ENCODE measurements at places on chromosomes 12 and 14.

DNA sequence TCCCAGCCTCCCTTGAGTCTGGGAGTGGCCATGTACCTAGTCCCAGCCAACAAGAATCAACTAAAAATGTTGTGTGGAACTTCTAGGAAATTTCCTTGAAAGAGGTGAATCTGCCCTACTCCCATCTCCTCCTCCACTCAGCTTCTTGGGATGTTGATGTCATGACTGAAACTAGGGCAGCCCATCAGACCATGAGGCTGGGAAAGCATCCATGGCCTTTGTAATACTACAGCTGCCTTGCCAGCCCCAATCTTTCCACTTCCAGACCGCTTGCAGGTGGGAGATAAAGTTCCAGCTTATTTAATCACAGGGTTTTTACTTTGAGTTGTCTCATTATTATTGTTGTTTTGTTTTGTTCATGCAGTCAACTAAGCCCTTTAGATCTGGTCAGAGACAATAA, 170.3 kb upstream of the LMNTD1 start:
- peak; percentile 65 for DNase-seq

DNA sequence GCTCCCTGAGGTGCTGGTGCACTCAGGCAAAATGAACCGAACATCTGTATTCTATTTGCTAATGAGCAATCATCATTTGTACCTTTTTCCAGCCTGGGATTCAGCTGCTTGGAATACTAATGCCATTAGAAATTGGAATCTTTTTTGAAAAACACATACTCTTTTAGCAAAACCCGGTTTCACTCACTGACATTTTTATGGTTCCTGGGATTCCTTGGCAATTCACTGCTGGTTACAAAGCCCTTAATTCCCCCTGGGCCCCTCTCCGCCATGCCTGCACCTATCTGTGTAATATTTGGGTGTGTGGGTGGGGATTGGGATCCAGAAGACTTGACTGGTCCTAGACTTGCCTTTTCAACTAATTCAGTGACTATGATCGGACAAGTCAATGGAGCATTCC, 199.1 kb downstream of the FOXN3 start:
- DNase-seq: no peak

- no peak for DNase-seq
Measured at GRCh38 chr12:114884575-114884974, 200.6 kb upstream of the TBX3 start.

- peak; percentile 24 for DNase-seq
Measured at GRCh38 chr14:67170660-67171059, 18.6 kb upstream of the GARIN2 start.

GRCh38 chr12:108356835-108357806, 18.0 kb upstream of the CMKLR1 start:
- no peak for DNase-seq

DNA sequence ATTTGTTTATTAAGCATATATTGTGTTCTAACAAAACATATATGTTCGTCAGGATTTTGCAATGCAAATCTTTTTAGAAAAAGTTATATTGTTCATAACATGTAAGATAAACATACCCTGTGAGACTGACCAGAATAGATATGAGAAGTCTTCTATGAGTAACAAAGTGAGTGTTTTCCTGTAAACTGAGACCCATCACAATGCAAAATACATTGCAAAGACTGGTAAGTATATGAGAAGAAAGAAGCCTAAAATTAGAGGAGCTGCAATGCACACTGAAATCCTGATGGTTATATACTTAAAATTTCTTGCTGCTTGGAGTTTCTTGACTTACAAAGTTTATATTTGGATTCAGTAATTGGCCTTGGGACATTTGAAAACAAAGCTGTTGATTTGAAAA, 6.0 kb downstream of the HMGA2 start:
- peak; percentile 51 for DNase-seq

DNA sequence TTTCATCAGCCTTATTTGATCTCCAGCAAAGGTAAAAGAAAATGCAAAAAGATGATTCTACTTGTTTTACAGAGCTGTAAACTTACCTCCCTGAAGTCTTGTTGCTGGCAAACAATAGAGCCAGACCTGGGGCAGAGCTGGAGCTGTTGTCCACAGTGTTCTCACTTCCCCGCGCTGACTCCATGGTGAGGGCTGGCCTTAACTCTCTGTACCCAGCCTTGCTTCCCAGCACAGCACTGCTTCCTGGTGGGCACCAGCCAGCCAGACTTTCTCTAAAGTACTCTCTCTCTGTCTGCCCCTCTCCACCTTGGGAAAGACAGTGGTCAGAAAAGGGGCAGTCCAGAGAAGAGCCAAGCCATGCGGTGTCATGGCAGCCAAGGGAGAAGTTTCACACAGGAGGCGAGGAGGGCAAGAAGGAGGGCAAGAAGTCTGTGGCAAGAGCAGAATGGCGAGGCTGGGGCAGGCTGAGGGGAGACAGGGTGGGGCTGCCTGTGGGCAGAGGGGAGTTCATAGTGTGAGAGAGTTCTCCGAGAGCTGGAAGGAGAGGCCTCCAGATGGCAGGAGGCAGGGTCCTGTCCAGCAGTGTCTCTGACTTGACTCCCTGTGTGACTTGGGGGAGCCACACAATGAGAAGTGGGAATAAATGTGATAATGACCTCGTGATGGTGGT, 9.3 kb downstream of the EVL start:
- DNase-seq: no peak

GRCh38 chr12:108635201-108635996, 1.7 kb upstream of the SELPLG start:
- no peak for DNase-seq

DNA sequence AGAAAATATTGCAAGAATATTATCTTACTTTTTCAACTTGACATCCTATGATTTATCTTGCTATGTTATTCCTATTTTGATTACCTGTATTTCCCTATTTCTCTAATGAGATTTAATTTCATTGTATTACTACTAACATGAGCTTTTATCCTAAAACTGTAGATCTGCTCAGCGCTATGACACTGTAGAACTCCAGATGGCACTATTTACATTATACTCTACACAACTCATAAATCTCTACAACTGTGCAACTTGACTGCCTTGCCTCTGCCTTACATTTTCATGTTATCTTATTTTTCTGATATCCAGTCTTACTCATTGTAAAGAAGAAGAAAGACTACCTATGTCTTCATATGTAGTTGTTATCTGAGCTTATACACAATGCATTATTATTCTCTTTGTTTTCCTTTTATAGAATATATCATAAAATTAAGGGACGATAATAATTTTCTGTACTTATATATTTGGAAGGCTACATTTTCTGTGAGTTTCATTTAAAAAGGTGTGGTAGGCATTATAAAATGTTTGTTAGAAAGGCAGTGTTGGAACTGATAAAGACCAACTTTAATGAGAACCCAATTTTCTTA, 24.1 kb downstream of the NUP37 start:
- DNase-seq: peak; percentile 68

DNA sequence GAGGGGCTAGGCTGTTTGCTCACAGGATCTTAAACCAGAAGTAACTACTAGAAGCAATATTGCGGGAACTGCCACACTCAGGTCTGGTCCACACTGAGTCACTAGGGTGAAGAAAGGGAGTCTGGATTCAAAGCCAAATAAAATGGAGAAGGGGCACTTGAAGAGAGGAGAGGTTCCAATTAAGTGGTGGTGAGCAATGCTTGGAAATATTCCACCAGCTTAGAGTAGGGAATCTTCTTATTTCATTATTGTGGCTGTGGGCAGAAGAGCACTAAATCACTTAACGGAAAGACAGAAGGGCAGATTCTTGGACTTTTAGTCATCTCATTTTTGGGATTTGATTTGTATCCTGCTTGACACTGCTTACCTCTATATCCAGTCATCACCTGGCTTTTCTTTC, 48.6 kb upstream of the PPP1R12A start:
- peak; percentile 51 for DNase-seq

- DNase-seq: no peak
Measured at GRCh38 chr12:109447482-109447881, 29.6 kb downstream of the KCTD10 start.

DNA sequence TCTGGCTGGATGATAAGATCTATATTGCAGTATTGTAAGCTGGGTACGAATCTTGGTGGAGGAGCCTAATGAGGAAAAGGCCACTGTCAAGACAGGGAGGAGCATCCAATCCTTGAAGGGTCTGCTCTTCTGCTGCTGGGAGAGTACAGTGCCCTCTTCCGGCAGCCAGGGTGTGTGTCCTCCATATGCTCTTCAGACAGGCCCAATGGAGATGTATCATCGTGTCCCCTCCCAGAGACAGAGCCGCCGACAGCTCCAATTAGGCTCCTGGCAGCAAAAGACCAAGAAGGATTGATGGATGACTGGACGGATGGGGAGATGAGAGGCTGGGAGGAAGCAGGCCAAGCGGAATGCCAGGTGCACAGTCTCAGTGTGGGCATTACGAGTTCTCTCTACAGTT, 51.6 kb upstream of the PIWIL1 start:
- no peak for DNase-seq

- DNase-seq: no peak
Measured at GRCh38 chr12:69508621-69509020, 38.4 kb downstream of the FRS2 start.

DNA sequence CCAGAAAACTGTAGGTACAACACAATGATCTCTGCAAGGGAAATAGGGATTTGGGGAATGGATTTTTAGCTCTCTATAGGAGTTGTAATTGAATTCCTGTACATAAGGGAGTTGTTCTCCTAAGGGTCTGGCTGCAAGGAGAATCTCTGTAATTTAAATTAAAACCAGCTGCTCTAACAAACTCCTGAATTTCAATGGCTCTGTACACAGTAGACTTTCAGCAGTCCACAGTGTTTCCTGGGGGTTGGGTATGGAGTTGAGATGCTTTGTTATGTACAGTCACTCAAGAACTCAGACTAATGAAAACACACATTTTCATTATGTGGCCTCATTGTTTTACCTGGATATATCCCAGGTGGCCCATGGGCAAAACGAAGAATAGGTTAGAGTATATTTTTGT, 93.2 kb downstream of the NAV3 start:
- no peak for DNase-seq

GRCh38 chr14:54867011-54867410, 35.6 kb downstream of the GCH1 start:
- DNase-seq: peak; percentile 72

GRCh38 chr14:103547455-103547940, 15.0 kb downstream of the BAG5 start:
- no peak for DNase-seq

- DNase-seq: peak; percentile 48
Measured at GRCh38 chr14:77603654-77604255, 12.7 kb downstream of the SPTLC2 start.

- no peak for DNase-seq
Measured at GRCh38 chr12:112425582-112426382, 7.0 kb downstream of the PTPN11 start.

GRCh38 chr12:44500423-44500822, 375.7 kb downstream of the NELL2 start:
- no peak for DNase-seq

GRCh38 chr12:111741235-111741812, 25.4 kb upstream of the ALDH2 start:
- DNase-seq: peak; percentile 56

GRCh38 chr12:45256721-45257120, 40.8 kb downstream of the ANO6 start:
- no peak for DNase-seq

- DNase-seq: no peak
Measured at GRCh38 chr12:122961531-122962329, 4.5 kb downstream of the ABCB9 start.

- no peak for DNase-seq
Measured at GRCh38 chr14:26791117-26791806, 193.4 kb upstream of the NOVA1 start.

GRCh38 chr12:125070661-125071390, 5.6 kb downstream of the AACS start:
- no peak for DNase-seq

DNA sequence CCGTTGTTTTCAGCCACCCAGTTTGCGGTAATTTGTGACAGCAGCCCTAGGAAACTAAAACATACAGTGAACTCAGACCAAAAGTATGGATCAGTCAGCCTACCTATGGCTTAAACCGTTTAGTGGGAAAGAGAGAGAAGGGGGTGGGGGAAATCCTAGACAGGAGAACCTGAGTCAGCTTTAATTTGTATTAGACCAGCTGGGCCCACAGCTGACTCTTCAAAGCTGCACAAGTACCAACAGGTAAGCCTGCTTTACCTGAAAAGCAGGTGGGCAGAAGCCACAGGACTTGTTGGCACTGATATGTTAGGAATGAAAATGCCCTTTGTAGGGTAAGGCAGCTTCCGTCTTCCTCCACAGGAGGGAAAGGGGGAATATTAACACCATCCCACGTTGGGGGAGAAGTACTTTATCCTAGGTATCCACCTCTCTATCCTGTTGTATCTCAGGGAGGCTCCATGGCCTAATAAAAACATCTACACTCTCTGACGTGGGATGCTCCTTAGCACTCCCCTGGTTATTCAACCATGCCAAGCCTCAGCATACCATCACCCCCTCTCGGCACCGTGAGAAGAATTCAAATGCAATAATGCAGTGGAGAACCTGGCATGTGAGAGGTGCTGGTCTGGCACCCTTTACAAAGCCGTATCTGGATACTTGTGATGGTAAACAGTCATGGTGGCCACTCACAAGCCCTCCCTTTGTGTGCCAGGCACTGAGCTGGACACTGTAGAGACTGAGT, 70.3 kb downstream of the STON2 start:
- no peak for DNase-seq

GRCh38 chr12:108821407-108822397, 35.7 kb downstream of the SSH1 start:
- peak; percentile 51 for DNase-seq

DNA sequence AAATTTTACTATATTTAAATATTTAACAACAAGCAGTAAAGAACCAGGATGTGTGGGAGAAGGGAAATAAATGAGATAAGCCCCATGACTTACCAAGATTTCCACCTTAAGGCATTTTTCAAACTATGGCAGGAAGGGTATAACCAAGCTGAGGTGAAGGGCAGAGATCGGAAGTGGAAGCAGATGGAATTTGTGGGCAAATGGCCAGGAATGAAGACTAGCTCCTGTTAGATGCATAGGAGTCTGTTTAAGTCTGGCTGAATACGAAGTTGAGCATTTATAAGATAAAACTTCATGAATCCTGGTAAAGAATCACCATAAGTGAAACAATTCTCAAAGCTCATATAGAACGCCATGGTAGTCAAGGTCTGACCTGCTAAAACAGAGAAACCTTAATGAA, 163.5 kb downstream of the DIO2 start:
- peak; percentile 17 for DNase-seq

DNA sequence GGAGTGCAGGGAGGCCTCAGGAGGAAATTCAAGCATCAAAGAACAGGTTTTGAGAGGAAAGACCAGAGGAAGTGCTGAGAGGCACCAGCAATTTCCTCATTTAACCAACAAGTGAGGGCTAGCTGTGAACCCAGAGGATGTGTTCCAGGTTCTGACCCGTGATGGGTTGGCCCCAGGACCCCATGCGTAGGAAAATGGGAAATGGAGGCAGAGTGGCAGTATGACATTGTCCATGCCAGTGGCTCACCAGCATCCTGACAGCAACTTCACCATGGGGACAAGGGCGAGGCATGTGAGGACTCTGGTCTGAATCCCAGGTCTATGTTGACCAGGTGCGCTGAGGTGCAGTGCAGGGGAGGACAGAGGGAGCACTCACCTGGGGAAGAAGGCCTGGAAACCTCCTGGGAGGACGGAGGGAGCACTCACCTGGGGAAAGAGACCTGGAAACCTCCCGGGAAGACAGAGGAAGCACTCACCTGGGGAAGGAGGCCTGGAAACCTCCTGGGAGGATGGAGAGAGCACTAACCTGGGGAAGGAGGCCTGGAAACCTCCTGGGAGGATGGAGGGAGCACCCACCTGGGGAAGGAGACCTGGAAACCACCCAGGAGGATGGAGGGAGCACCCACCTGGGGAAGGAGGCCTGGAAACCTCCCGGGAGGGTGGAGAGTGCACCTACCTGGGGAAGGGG, 6.7 kb upstream of the CACNA2D4 start:
- DNase-seq: no peak

GRCh38 chr14:83697099-83697498, 1832.8 kb upstream of the FLRT2 start:
- no peak for DNase-seq

Data from fibroblast of pulmonary artery (primary cell).